ENCODE measurements at places on chromosomes 7 and 10.

DNA sequence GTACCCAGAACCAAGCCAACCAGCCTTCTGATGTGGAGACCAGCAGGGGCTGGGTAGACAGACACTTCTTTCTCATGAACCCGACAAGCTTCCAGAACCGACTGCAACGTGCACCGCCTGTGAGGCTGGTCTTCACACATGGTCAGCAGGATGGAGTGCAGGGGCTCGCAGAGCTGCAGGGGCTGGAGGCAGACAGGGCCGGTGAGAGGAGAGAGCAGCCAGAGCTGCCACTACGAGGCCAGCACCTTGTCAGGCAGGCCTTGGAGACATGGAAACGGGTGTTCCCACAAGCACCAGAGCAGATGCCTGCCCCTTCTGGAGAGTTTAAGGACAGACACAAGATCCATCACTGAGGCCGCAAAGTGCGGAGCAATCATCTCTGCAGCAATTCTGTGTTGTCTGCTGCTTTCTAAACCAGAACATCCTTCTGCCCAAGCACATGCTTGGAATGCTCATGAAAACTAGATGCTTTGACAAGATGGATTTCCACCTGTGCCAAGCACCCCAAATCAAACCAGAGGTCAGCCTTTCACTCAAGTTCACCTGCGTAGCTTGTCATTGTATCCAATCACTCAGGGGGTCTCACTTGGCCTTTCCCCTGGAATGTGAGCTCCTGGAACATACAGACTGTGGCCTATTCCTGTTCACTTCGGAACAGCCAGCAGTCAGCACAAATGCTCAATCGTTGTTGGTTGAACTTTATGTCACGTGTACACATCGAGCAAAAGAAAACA, 32.2 kb downstream of the FRMPD2 start:
- no peak for DNase-seq

DNA sequence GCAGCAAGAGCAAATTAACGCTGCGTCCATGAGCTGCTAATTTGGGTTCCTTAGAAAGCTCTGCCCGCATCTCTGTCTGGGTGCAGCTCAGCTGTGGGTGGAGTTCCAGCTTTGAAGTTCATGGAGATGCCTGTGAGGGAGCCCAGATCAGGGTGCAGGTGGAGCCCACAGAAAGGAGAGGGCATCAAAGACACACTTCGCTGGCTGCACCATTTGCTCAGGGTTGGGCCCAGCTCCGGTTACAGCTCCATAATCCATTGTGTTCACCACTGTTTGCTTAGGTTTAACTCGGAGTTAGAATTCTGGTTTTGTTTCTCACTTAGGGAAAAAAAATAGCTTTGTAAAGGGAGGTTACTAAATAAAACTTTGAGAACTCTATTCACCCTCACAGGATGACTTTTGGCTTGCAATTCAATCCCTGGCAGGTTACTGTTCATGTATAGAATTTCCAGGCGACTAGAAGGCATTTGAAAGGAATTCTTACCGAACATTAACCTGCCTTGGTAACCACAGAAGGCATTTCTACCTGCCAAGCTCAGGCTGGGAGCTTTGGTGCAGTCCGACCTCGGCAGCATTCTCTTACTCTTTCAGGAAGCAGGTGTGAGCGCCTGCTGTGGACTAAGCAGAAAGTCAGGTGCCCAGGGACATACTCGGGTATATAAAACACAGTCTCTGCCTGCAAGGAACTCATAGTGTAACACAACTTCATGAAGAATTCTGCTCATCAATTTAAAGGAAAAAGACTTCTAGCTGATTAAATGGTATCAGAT, 179.5 kb upstream of the RNF32 start:
- DNase-seq, result no peak

- no peak for DNase-seq
Measured at GRCh38 chr7:142654398-142654797, 94.9 kb upstream of the PRSS1 start.

GRCh38 chr7:91239171-91239604, 25.0 kb upstream of the FZD1 start:
- DNase-seq, result no peak

DNA sequence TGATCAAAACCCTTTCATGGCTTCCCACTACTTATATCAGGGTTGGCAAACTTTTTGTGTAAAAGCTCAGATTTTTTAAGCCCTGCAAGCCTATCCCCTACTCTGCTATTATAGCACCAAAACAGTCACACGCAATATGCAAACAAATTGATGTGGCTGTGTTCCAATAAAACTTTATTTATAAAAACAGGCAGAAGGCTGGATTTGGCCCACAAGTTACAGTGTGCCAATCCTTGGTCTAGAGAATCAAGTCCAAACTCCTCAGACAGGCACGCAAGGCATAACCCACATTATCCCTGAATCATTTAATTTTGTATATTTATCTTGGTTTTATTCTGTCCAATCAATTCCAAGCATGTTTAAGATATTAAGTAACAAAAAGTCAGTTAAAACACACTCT, 71.9 kb downstream of the SGMS1 start:
- DNase-seq, result no peak

- no peak for DNase-seq
Measured at GRCh38 chr7:81641873-81642272, 128.0 kb downstream of the HGF start.

- DNase-seq, result no peak
Measured at GRCh38 chr10:15052121-15052520, 8.4 kb downstream of the OLAH start.

DNA sequence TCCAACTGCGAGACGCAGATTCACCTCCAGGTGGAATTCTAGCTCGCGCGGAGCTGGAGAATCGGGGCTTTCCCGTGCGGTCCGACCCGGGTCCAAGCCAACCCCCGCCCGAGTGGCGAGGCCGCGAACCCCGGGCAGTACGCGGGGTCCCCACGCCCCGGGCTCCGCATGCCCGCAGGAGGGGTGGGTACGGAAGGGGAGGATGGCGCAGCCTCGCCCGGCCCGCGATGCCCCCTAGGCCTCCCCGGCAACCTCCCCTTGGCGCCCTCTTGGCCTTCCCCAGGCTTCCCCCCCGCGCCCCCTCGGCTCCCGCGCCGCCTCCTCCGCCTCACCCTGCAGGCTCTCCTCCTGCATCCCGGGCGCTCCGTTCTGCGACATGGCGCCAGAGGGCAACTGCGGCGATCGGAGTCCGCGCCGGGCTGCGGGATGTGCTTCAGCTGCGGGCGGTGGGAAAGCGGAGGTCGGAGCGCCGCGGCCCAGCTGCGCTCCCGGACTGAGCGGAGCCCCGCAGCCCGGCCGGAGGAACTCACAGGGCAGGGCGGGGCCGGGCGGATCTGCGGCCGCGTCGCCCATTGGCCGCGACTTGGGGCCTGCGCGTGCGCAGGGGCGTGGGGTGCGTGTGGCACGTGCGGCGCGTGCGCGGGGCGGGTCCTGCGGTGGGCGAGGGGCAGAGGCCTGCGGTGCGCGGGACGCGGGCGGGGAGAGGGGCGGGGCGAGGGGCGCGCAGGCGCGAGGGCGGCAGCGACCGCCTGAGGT, at the start of gene BNIP3:
BNIP3 (minus strand) TSS at position 495 of the 756 bp plus-strand sequence; CDS start at position 378, 117 bp downstream.
- peak; percentile 96 for DNase-seq

DNA sequence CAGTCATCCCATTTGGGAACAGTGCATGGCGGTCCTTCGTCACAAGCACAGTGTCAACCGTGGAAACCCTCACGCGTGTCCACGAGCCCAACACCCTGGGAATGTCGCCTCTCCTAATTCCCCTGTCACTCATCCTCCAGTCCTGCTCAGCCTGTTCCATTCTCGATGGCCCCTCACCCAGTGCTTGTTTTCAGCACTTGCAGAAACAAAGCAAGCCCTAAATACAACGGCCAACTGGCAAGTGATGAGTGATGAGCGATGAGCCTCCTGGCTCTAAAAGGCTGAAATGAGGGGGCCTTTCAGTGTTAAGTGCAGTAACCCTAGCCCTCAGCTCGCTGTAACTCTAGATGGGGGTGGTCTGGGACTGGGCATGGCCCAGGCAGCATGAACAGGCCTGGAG, 22.6 kb downstream of the NKX2-3 start:
- no peak for DNase-seq

GRCh38 chr7:133819695-133820094, 307.4 kb upstream of the LRGUK start:
- no peak for DNase-seq

DNA sequence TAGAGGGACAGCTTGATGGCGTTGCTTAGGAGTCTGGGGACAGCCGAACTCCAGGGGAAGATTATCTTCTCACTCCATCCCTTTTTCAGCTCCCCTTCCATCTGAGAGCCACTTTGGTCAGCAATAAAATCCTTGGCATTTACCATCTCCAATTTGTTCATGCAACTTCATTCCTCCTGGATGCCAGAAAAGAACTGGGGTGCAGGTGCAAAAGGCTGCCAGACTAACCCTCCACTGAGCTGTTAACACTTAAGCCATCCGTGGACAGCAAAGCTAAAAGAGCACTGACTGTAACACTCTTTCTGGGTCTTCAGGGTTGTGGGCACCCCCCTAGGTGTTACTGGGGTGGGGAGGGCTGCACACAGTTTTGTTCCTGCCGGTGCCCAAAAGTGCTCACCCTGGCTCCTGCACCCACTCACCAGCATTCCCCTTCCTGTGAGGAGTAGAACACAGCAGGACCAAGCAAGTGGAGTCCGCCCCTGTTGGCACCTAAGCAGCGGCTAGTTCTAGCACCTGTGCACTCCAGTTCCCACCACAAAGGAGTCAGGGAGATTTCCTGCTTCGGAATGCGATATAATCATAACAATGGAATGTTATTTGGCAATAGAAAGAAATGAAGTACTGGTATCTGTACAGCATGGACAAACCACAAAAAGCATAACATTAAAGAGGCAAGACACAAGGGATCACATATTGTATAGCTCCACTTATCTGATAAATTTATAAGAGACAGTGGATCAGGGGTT, 95.1 kb downstream of the NPY start:
- DNase-seq, result no peak

DNA sequence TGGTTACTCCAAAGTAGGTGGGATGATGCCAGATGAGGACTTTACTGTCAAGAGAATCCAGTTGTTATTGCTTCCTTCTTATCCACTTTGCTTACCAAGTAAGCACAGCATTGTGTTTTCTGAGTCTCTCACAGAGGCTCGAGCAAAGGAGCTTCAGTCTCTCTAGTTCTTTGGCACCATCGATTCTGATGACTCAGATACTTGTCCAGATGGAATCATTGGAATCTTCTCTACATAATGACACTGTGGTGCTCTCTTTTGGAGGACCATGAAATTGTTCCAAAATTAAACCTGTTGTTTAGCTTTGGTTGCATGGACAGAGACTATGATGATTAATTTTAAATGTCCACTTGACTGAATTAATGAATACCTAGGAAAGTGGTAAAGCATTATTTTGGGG, 132.6 kb downstream of the NXPH1 start:
- DNase-seq, result no peak

DNA sequence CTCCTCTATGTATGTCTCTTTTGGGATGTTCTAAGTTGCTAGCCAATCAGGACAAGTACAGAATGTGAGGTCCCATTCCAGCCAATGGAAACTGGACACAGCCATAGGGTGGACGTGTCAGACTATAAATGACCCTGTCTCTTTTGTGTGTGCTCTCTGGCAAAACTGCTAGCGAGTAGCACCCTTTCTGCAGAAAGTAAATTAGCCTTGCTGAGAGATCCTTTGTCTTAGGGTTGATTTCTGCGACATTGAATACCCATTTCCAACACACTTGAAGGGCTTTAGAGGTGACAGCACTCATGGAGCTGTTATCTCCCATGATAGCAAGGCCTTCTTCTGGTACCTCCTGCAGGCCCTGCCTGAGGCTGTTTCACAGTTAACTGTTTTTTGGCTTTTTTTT, 107.5 kb downstream of the CCNY start:
- DNase-seq, result no peak

- DNase-seq, result no peak
Measured at GRCh38 chr10:59055045-59055444, 121.4 kb upstream of the PHYHIPL start.

DNA sequence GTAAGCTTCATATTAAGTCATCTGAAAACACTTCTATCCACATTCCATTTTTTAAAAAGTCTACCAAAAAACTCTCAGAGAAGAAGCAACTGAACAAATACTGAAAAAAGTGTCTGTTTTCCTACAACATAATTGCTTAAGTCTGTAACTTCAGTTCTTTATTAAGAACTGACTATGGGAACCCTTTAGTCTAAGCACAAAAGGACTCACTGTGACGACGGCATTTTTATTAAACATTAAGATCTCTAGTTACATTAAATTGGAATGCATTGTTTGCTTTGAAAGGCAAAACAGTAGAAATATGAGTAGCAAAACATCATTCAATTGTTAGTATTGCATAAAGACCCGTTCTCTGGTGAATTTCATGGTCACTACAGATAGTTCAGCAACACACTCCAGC, 5.8 kb upstream of the FAM3C start:
- no peak for DNase-seq

- no peak for DNase-seq
Measured at GRCh38 chr10:14089556-14090292, 241.0 kb downstream of the FRMD4A start.

DNA sequence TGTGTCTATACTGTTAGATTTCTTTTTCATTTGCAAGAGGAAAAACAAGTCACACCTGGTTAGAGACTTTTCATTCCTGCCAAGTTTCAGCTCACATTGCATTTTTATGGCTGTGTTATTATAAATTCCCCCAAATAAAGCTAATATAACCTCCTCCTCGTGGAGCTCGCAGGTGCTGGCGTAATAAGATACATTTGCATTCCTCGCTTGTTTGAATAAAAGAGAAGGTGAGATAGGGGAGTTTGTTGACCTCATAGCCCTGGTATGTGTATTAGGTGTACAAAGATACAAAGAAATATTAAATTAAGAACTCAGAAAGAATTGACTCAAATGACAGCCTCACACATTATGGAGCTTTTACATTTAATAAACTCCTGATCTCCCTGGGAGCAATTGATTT, 257.7 kb upstream of the SP8 start:
- DNase-seq, result no peak

DNA sequence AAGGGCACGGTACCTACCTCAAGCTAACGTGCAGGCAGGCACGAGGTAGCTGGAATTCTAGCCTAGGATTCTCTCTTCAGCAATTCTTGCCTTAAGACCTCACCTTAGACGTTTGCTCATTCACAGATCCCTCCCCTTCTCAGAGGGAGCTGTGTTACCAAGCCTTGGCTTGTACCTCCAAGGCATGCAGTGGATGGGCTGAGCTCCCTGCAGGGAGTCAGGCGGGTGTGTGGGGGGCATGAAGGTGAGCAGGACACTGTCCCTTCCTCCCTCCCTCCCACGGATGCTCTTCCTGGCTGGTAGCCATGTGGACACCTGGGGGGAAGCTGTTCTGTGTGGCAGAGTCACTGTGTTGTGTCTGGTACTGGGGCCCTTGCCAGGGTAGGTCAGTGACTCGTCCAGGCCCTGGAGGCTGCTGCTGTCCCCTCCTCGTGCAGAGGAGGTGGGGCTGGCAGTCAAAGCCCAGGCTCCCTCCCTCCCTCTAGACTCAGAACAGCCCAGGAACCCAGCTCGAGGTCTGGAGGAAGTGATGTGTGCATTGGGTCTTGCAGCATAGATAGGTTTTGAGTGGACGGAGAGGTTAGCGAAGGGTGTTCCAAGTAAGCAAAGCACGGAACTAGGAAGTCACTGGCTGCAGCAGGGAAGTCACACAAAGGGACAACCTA, 222.2 kb upstream of the SH2B2 start:
- DNase-seq, result no peak

DNA sequence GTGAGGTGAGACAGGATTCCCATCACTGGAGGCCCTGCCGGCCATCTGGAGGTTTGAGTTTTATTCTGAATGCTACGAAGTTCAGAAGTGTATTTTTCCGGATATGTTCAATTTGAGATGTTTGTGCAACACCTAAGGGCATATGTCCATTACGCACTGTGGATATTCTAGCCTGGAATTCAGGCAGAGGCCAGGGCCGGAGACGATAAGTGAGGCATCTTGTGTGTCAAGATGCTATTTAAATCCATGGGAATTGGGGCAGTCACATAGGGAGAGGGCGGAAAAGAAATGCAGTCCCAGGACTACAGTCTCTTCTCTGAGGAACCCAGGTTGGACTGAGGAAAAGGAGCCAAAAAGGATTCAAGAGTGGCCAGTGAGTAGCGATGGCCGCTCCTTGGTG, 1.9 kb upstream of the SUV39H2 start:
- DNase-seq, result no peak
